ENCODE measurements at places on chromosomes 7 and 10. TPM values are rescaled to one million over a fixed set of nuclear protein-coding genes. Genes with fewer than 3 reads are reported as not detected.

- DNase-seq, result no peak
These were observed 96.3 kb upstream of the NEBL start for GRCh38 chr10:20993389-20993788.

- no peak for DNase-seq
These were observed 8.0 kb downstream of the SMARCD3 start for GRCh38 chr7:151240536-151240935.

The SPDYE16 gene
- not detected for total RNA-seq

GRCh38 chr10:111873041-111873440, 310.5 kb downstream of the GPAM start:
- DNase-seq, result no peak

The UCMA gene
- total RNA-seq, result not detected

- no peak for DNase-seq
These were observed 57.4 kb upstream of the ACBD5 start for GRCh38 chr10:27297844-27298521.

- no peak for DNase-seq
These were observed 60.4 kb downstream of the RNLS start for GRCh38 chr10:88522715-88523114.

- no peak for DNase-seq
These were observed 789.0 kb downstream of the PHTF2 start for GRCh38 chr7:78587443-78588044.

The MTERF1 gene
- total RNA-seq, result 15.7 TPM

DNA sequence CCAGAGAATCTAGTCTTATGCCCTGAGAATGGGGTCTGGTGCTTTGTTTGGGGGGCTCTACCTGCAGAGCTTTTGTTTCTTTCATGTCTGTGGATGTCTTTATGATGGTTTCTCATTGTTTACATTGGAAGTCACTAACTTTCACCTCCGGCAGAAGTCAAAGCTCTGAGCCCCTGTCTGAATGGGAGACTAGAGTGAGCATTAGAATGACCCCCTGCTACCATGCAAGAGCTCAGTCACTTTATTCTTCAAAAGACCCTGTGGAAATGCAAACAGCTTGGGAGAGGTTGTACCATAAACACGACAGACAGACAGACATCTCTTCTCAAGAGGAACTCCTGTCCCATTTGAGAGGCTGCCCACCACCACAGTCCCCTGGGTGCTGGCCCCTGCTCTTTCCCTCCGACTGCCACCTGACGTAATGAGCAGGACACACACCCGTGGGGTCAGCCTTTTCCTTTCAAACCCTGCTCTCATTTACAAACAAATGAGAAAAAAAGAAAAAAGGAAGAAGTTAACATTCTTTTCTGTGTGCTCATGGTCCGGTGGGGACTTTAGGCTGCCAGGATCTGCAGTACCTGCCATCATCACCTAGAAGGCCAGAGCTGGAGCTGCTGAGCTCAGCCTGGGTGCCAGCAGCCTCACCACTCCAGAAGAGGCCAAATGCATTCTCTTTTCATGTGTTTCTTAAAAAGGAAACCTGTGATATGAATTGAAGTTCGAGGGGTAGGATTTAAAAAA, 91.6 kb downstream of the FZD1 start:
- DNase-seq, result no peak

GRCh38 chr7:2928256-2928612, 84.1 kb upstream of the GNA12 start:
- no peak for DNase-seq

The SMURF1 gene
- 34.7 TPM for total RNA-seq

DNA sequence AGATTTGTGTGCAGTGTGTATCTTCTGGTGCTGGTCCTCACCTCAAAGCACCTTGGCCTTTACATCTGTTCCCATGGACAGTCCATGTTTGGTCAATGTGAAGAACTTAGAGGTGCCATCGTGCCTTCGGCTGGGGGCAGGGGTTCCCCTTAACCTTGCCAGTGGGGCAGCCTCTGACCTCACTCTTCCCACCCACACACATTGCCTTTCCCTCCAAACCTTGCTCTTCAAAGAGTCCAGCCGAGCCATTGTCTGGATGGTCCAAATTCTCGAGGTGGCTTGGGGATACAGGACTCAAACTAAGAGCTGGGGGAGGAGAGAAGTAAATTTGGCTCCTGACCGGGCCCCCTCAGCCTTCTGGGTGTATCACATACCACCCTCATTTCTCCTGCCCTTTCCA, 76.2 kb upstream of the HABP2 start:
- no peak for DNase-seq

DNA sequence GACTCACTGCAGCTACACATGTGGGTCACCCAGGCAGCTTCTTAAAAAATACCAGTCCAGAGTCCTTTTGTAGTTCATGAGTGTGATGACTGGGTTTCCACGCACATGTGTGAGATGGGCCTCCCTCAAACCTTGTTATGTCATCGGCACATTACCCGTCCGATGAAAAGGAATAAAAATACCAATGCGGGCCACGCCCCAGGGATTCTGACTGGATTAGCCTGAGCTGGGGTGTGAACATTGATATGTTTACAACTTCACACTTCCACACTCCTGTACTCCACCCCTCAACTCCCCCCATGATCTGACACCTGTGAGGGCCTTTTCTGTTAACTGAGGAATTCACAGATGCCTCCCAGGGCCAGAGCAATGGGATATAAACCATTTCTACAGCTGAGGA, 6.2 kb downstream of the SLC29A3 start:
- DNase-seq, result no peak

- no peak for DNase-seq
These were observed 43.4 kb downstream of the FOXL3 start for GRCh38 chr7:333393-333764.

- no peak for DNase-seq
These were observed 118.9 kb downstream of the AKR1D1 start for GRCh38 chr7:138195151-138195571.

- DNase-seq, result no peak
These were observed 198.3 kb downstream of the BAMBI start for GRCh38 chr10:28875549-28876081.

- peak; percentile 37 for DNase-seq
These were observed 63.9 kb upstream of the LOXL4 start for GRCh38 chr10:98331885-98332284.

The KEL gene
- 0.09 TPM for total RNA-seq

The AKR1B1 gene
- total RNA-seq, result 85.1 TPM

The HMX3 gene
- 0.33 TPM for total RNA-seq

The KLF14 gene
- total RNA-seq, result not detected

DNA sequence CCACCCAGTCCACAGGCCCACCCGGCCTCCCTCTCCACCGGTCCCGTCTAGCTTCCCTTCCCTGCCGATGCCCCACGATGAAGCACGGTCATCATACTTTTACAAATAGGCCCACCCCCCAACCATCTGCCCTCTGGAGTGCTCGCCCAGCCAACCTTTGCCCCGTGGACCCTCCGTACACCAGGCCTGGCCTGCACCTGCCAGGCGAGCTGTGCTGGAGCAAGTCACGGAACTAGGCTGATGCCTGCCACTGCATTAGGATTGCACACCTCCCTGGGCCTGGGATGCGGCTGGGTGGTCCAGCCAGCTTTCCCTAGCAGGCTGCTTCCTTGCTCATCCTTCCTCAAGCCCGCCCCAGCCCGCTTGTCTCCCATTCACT, 44.7 kb downstream of the PPIF start:
- no peak for DNase-seq

The PPP1R9A gene
- total RNA-seq, result 1.6 TPM

DNA sequence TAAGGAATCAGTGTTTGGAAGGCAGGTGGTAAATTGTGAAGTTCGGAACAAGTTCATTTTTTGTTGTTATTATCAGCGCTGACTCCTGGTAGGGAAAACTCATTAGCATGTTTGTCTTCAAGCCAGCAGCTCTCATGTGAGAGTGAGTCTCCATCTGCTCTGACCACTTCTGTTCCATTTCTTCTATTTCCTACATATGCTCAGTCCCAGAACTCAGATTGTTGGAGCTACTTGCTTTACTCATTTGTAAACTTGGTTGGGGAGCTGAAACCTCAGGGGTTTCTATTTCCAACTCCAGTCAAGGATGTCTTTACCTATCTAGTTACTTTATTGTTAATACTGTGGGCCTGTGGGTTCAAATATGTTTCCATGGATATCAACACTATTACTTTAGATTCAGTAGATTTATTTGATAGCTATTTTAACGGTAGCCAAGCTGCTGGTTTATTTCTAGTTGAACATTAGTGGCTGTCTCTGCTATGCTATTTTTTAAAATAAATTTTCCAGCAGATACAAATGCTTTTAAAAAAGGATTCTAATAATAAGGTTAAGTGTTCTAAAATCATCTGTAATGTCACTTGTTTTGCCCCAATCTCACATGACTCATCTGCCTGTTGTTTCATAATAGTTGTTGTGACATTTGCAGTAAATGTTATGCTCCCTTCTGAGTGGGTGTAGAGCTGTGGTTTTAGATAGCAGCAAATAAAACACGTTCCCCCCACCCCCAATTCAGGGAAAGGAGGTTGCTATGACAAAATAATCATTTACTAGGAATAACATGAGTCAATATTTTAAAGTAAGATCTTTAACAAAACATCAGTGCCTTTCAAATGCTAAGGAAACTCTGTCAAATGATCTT, 143.3 kb downstream of the HDAC9 start:
- peak; percentile 6 for DNase-seq

The FANK1 gene
- not detected for total RNA-seq

GRCh38 chr7:149547126-149547525, 49.5 kb upstream of the ZNF746 start:
- no peak for DNase-seq

DNA sequence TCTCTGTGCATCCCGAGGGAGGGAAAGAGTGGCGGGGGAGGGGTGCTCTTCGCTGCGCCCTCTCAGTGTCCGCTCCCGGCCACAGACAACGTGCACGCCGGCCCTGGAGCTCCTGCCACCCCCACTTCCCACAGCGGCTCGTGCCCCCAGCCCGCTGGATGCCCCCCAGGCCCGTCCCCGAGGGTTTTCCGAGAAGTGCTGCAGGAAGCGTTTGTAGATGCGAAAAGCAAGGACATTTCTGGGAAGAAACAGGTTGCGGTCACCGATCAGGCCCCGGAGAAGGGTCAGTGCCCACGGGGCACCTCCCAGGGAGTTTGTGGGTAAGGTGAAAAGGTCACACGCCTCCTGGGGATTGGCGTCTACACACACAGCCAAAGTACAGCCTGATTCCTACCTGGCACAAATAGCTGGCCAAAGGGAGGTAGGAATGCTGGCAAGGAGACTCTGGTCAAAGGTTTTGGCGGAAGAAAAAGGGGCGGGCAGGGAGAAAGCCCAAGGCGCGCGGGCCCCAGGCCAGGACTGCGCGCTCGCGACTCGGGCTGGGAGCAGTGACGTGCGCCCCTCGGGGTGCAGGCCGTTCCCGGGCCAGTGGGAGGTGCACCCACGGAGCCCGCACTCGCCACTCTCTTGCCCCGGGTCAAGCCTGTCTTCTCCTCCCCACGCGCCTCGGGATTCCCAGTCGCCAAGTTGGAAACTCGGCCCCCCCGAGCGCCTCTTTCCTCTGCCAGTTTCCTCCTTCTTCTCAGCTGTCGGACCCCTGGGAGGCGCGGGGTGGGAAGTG, 1.5 kb upstream of the NRP1 start:
- DNase-seq, result no peak

GRCh38 chr10:128386231-128386630, 260.0 kb upstream of the MKI67 start:
- no peak for DNase-seq

GRCh38 chr7:28533731-28534531, 121.6 kb downstream of the CREB5 start:
- DNase-seq, result no peak

DNA sequence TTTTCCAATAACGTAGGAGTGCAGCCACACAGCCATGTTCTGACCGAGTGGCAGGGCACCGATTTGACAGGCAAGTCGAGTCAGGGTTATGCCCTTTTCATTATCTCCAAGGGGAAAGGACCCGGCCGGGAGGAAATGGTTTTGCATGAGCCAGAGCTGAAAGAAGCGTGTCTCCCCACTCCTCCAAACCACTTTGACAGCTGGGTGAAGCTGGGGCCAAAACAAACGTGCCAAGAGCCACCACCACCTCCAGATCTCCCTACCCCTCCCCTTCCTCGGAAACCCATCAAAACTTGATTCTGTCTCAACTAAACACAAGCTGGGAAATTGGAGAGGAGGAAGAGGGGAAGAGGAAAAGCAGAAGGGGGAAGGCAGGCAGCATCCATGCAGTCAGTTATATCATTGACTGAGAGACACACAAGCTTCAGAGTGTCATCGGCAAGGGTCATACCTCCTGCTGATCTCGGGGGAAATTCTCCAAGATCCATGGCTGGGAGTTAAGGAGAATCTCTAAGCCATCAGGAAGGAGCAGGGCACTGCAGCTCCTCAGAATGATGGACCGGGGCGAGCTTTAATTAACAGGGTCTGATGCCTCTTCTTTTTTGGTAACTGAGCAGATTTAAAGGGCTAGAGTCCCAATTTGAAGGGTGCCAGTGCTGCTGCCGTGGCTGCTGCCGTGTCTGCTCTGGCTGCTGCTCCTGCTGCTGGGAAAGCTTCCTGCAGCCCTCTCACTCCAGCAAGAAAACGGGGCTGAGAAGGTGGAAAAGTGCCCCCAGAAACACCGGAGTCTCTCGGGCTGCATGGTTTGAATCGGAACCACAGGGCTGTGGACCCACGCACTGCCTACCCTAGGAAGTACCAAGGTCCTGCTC, 34.7 kb upstream of the CALN1 start:
- DNase-seq, result no peak

DNA sequence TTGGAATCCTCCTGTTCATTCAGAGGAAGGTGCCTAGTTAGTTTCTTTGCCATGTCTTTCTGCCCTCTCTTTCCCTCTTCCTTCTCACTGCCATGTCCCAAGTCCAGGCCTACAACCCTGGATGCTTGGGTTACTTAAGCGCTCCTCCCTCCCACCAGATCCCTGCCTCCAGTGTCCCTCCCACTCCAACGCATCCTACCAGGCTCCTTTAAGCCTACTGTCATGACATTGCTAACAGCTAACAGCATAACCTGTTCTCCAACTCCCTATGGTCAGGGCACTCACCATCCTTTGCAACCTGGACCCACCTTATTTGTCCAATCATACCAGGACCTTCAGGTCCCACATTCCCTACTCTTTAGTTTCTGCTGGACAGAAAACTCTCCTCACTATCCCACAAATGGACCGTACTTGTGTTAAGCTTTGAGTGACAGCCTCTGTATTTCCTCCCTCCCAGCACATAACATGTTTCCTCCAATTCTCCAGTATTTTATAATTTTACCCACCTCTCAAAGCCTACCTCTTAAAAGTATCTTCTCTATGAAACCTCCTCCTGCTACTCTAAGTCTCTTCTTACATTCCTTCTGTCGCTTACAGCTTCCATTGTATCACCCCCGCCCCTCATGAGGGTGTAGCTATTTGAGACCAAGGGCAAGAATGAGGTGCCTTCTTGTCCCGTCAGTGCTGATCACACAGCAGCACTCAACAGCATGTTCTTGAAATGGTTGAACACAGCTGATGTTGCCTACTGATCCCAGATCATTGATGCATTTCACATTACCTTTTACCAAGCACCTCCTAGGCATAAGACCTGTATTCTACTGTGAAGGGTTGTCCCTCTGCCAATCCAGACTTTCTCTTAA, 1.7 kb downstream of the BLNK start:
- DNase-seq, result no peak

DNA sequence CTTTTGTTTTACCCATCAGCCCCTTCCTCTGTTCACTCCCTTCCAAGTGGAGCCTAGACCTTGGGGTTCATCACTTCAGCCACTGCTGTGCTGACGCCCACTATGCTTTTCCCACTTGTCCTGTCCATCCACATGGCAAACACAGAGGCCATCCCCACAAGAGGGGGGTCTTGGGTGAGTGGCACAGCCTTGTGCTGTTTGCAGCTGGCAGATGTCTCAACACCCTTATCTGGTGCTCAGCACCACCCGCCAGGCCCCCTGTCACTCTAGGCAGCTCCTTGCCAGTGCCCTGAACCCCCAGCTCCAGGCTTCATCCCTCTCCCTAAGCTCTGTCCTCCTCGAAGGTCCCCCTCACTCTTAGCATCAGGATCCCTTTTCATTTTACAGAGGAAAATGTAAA, 13.1 kb downstream of the BLVRA start:
- DNase-seq, result no peak

Measured in natural killer cell (primary cell).